ENCODE measurements at places on chromosomes 2 and 18.
A peak's percentile ranks its signal among the peaks of the same experiment; 100 is the strongest.

DNA sequence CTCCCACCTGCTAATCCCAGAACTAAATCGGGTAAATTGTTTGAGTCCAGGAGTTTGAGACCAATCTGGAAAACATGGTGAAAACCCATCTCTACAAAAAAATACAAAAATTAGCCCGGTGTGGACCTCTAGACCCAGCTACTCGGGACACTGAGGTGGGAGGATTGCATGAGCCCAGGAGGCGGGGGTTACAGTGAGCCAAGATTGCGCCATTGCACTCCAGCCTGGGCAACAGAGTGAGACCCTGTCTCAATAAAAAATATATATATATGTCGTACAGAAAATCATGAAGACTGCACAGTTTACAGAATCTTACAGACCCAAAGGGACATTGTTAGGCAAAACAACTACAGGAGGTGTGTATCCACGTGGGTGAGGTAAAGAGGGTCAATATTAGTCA, 4.0 kb upstream of the DPY30 start:
- DNase-seq = no peak

DNA sequence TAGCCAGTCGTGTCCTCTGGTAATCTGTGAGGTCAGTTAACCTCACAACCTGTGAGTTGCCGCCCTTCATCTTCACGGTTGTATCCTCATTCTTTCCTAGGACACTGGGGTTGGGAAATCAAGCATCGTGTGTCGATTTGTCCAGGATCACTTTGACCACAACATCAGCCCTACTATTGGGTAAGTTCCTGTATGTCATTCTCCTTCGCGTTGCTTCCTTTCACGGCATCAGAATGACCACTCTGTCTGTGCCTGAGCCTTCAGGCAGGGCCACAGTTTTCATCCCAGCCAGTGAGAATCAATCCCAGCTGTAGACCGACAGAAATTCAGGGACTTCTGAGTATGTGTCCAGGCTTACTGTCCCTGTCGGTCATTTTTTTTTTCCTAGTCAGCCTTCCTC, 67.1 kb downstream of the RAB31 start:
- DNase-seq = no peak

DNA sequence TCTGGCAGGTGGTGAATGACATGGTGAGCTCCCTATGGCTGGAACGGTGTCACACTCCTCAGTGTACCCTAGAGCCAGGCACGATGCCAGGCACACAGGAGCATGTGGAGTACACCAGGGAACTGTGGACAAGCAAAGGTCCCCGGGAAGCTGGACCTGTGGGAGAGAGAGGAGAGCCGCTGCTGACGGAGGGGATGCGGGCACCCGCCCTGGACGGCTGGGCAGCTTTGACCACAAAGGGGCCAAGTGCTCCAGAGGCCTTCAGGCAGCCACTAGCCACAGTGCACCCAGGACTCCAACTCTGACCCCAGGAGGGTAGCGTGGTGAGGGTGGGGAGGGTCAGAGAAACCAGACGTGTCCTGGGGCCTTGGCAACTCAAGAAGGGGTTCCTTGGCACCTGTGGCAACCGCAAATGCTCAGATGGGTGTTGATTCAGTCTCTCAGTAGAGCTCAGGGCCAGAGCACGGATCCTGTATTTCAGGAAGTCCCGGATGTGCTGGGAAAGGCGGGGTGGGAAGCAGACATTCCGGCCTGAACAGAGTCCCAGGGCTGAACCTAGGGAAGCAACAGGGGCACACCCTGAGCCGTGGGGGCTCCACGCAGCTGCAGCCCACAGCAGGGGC, 2.3 kb upstream of the MAB21L4 start:
- no peak for DNase-seq

DNA sequence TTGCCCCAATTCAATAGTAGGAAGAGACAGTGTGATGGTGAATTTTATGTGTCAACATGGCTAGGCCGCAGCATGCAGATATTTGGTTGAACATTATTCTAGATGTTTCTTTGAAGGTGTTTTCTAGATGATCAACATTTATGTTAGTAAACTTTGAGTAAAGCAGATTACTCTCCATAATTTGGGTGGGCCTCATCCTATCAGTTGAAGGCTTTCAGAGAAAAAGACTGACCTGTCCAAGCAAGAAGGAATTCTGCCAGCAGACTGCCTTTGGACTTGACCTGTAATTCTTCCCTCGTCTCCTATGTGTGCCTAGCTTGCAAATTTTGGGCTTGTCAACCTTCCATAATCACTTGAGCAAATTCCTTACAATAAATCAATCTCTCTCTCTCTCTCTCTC, 8.3 kb upstream of the GRP start:
- no peak for DNase-seq

DNA sequence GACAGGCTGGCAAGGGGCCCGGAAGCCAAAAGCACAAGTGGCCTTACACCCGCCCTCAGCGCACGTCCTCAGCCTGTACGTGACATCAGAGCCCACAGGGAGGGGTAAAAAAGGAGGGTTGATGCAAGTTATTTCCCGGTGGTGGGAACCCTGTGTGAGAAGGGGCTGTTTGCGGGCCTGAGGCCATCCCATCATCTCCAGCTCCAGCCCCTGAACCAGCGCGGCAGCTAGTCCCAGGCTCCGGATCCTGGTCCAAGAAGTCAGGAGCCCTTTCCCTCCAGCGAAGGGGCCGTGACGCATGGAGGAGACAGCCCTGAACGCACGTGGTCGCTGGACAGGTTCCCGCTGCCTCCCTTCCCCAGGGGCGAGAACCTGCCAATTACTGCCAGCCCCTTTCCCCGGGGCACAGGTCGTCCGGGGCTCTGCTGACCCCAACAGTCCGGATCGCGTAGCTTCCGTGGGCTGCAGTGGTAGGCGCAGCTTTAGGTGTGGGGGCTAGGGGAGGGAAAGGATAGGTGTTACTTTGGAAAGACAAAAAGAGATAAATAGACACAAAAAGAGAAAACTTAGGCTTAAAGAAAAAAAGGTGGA, 1.3 kb upstream of the LRP2 start:
- DNase-seq = no peak

DNA sequence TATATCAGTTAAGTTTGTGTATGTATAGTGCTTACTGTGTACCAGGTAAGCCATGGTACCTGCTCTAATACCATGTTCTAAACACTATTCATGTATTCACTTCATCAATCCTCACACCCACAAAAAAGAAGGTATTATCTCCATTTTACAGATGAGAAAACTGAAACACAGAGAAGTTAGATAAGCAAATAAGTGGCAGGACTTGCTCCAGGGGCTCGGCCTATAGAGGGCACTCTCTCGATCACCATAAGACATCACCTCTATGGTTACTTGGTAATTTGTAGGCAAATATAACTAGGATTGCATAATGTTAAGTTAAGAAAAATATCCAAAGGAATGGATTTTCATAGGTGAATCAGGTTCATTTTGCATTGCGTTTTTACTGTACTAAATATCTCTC, 118.1 kb upstream of the FN1 start:
- no peak for DNase-seq

DNA sequence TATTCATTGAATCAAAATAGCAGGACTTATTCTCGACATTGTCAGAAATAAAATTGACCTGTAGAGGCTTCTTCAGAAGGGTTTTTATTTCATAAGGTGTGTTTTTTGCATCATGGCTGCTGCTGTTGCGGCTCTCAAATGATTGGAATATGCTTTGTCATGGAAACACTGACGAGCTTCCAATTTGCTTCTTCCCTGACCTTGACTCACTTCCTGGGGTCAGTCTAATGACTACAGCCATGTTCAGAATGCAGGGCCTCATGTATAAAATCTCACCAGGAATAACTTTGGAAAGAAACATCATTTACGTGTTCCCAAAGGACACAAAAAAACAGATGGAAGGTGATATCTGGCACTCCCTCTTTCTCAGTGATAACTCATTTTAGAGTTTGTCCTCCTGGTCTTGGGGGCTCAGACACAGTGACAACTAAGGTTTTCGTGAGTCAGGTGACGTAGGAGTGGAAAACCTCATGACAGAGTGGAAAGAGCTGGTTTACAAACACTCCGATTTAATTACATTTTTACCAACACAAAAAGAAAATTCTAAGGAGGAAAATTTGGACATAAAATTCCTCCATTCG, 467.0 kb upstream of the RAB12 start:
- no peak for DNase-seq

- peak; percentile 7 for DNase-seq
These were observed 1.9 kb downstream of the NEMP2 start for GRCh38 chr2:190532581-190532980.

DNA sequence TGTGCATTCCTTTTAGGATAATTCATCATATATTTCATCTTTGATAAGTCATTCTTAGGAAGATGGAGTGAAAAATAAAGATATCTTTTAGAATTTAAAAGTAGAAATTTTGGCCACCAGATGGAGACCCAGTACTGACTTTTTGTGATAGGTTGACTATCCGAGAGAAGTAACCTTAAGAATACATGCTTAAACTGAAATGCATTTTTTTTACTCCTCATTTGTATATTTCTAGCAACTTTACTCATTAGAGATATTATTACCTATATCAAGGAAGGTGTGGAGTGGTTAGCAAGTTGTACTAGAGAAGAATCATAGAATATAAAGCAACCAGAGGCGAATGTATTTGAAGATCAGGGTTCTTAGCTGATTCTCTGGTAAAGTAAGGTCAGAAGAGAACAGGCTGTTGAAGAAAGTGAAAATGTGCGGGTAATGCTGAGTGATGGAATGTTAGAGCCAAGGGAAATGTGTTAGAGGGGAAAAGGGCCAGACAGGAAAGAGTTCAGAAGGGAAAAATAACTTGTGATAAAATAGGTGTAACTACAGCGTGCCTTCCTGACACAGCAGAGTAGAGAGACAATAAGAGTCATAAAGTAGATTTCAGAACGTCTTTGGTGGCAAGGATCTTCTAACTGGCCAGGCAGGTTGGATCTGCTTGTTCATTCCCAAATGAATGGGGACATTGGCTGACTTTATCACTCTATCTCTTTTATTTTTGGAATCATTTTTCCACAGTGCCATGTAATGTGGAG, 52.3 kb downstream of the TDRD15 start:
- DNase-seq = no peak

GRCh38 chr18:32805354-32805753, 32.5 kb upstream of the KLHL14 start:
- no peak for DNase-seq

- no peak for DNase-seq
These were observed 529.2 kb upstream of the ID2 start for GRCh38 chr2:8152392-8153257.

DNA sequence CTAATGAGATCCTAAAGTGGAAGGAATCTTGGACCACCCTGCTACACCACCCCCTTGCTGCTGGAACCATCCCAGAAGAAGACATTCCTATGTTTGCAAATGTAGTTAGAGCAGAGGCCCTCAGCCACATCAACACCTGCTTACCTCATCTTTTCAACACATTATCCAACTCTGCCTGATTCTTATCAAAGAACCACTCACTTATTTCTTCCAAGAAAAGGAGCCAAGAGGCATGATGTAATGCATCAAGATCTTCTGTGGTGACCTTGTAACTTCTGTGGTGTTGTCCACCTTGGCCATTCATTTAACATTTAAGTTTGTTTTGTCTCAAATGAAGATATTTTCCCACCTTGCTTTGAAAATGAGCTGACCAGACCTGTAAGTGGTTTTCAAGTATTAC, 338.1 kb downstream of the CTNNA2 start:
- no peak for DNase-seq

GRCh38 chr18:26708806-26709716, 156.4 kb downstream of the AQP4 start:
- DNase-seq = no peak

DNA sequence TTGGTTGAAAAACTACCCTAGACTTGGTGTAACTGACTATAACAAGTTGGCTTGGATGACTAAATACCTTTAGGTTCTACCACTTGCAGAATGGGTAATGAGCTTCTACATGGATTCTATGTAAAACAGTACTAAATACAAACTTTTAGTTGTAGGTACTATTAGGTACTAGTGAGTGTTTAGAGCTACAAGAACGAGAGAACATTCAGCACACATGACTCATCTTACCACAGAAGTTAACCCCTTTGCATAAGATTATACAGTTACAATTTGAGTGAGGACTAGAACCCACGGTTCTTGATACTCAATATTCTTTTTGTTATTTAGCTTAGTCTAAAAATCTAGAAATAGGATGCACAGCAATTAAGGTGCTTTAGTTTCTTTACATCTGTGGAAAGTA, 101.7 kb upstream of the TFCP2L1 start:
- DNase-seq = no peak

- no peak for DNase-seq
These were observed 10.4 kb upstream of the ST8SIA5 start for GRCh38 chr18:46767217-46767616.

DNA sequence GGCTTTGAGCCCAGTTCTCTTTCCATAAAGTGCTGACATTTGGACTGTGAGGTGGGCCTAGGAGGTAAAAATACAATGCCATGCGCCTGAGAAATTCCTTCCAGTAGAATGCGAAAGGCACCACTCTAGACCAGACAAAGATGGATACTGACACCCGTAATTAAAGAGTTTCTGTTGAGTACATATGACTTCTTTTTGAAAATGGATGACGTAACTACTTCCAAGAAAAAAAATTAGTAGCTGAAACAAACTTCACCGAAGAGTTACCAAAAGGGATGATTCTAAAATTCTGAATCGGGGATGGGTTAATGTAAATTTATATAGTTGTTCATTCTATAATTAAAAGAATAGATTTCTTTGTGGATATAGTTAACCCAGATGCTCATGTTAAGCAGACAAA, 146.8 kb downstream of the ALK start:
- DNase-seq = no peak

DNA sequence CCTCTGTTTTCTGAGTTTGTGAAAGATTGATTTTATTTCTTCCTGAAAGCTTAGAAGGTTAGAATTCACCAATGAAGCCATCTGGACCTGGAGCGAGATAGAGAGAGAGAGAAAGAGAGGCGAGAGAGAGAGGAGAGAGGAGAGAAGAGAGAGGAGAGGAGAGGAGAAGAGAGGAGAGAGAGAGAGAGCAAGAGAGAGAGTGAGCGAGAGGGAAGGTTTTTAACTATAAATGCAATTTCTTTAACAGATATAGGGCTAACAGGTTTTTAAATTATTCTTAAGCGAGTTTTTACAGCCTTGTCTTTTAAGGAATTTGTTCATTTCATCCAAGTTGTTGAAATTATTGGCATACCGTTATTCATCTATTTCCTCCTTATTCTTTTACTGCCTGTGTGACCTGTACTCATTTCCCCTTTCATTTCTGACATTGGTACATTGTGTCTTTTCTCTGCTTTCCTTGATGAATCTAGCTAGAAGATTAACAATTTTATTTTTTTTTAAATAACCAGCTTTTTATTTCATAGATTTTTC, 56.1 kb downstream of the BABAM2 start:
- DNase-seq = no peak
